ENCODE measurements at places on chromosomes 1 and 21.

GRCh38 chr1:171424494-171424893, 60.8 kb upstream of the PRRC2C start:
- no peak for DNase-seq

GRCh38 chr1:229860926-229861325, 206.1 kb upstream of the GALNT2 start:
- DNase-seq, result no peak

- DNase-seq, result no peak
Measured at GRCh38 chr1:205593532-205593931, 38.3 kb downstream of the ELK4 start.

DNA sequence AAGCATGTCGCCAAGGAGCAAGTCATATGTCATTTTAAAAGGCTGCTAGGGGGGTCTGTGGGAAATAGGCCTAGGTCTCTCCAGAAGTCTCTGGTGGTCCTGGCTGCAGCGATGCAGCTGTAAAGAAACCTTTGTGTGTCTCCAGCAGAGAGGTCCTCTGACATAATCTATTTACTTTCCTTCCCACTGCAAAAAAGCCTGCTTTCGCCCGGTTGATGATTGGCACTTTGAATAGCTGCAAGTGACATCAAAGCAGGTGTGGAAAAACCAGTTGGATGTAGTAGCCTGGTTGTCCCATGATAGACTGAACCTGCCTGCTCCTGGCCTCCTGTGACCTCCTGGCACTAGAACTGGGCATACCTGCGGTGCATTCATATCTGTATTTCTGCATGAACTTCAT, 13.8 kb downstream of the RASSF5 start:
- DNase-seq, result no peak

DNA sequence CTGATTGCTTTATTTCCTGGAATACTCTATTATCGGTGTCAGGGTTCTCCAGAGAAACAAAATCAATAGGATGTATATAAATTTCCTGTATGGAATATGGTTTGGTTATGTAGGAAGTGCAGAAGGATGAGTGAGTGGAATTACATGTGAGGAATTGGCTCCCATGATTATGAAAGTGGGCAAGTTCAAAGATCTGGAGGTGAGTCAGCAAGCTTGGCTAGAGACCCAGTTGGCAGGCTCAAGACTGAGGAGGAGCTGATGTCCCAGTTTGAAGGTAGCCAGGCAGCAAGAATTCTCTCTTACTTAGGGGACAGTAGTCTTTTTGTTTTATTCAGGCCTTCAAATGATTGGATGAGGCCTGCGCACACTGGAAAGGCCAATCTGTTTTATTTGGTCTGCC, 57.5 kb downstream of the MAP3K7CL start:
- no peak for DNase-seq

- no peak for DNase-seq
Measured at GRCh38 chr1:76035053-76035452, 39.5 kb upstream of the ST6GALNAC3 start.

GRCh38 chr1:93865253-93865652, 13.8 kb downstream of the DNTTIP2 start:
- DNase-seq, result no peak

Data from stimulated activated CD8-positive, alpha-beta memory T cell treated with anti-CD3 and anti-CD28 coated beads, Interleukin-2, amount 100 ng/mL, for 1 hour (primary cell).